ENCODE measurements at places on chromosomes 16 and 17.

GRCh38 chr17:47072886-47073285 is 93.8 kb upstream of the RPRML start:
- DNase-seq = no peak

- DNase-seq = no peak
Measured at GRCh38 chr17:34487626-34488025, 91.8 kb upstream of the TMEM132E start.

DNA sequence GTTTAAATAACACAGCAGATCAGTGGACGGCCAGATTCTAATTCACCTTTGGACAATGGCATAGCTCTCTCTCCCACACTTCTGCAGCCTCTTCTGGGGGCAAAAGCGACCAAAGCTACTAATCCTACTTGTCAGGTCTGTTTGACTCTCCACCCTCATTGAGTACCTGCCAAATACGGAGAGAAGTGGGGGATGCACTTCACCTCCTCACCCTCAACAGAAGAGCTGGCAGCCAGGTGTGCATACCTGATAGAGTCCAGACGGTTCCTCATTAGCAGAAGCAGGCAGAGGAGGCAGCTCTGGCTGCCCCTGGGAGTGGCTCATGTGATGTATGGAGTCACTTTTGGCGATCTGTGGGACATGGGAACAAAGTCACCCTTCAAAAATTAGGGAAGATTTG is 4.9 kb downstream of the DNAH3 start:
- no peak for DNase-seq

DNA sequence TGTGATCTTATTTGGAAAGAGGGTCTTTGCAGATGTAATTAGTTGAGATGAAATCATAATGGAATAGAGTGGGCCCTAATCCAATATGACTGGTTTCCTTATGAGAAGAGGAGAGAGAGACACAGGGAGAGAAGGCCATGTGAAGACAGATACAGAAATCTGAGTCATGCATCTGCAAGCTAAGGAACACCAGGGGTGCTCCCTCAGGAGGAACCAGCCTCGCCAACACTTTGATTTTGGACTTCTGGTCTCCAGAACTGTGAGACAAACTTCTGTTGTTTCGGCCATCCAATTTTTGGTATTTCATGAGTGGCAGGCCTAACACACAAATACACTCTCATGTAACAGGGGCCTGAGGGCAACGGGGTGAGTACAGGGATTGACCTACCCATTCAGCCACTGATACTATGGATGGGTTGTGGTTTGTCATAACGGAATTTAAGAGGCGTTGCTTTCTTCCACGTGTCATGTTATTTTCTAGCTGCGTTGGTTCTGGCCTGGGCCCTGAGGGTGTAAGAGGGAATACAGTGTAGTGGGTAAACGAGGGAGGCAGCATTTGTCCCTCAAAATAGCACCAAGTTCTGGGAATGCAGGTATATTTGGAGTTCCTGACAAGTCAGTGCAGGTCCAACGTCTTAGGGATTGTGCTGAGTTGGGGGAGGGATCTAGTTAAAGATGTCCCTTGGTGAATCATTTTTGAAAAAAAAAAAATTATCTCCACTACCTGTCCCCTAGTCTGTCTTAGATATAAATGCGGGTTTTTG is 17.7 kb downstream of the PLCG2 start:
- DNase-seq = no peak

- DNase-seq = no peak
Measured at GRCh38 chr17:70081885-70082284, 6.9 kb downstream of the KCNJ16 start.

- no peak for DNase-seq
Measured at GRCh38 chr16:72554935-72555334, 383.0 kb upstream of the PMFBP1 start.

DNA sequence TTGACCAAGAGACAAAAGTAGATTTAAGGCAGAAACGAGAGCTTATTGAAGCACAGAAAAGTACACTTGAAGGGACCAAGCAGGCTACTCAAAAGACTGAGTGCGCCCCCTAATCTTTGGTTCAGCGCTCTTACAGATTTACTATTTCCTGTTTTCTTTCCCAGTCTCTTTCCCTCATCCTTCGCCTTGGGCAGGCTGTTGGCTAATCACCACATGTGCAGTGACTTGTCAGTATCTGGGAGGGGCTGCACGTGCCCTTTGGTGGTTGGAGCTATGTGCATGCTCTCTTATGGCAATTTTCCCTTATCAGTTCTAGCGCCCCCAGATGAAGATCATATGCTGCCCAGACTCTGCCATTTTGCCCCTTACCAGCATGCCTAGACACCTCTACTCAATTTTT is 35.4 kb upstream of the SHISA6 start:
- DNase-seq = no peak

DNA sequence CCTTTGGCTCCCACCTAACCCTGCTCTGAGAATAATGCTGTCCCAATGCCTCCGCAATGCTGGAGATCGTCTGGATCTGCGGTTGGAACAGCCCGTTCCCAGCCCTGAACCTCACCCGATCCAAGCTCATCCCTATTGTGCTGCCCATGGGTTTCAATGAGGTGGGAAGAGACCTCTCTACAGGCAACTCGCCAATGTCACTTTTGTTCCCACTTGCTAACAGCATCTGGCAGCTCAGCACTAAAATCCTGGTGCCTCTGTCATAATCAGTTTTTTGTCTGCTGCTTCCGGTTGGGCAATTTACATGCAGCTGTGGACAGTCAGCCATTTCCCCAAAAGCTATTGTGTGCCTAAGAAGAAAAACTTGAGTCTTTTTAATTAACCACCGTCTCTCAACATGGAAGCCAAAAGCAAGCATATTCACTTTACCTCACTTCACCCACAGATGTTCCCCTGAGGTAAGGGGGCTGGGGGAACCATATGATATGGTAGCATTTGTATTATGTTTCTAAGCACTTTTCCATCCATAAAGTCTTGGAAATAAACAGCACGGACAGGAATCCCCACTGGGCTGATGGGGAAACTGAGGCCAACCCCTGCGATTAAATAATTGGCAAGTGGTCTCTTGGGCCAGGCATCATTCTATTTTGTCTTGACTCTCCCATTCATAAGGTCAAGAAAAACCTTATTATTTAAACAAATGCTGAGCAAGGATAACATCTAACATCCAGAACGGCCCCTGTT is 159.2 kb upstream of the CDH5 start:
- no peak for DNase-seq

DNA sequence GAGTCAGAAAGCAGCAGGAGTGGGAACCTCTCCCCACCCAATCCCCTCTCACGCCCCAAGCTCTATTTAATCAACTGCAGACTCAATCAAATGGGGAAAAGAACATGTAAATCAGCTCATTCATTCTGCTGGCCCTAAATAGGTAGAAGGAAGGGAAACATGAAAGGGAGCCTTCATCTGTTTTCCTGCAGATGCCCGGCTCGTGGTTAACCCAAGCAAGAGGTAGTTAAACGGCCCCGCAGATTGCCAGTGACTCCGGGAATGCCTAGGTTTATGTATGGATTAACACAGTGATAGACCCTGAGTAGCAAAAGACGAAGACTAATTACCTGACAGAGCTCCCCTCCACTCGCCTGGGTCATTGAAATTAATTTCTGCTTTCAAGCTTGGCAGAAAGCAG is 542.0 kb downstream of the WWOX start:
- DNase-seq = no peak

All from breast epithelium (tissue), 4 donors.